ENCODE measurements at places on chromosomes 5 and 9.

- H3K36me3 ChIP-seq: peaks cover 21% of the 10 kb centered on the region
- DNase-seq: no peak
- no peak overlapping the region for H3K27ac ChIP-seq
- no peaks in the 10 kb centered on the region for H3K4me1 ChIP-seq
- no peaks in the 10 kb centered on the region for H3K27me3 ChIP-seq
- no peak overlapping the region for H3K4me3 ChIP-seq
Measured at GRCh38 chr5:35640623-35641022, 23.0 kb downstream of the SPEF2 start.

- peaks cover 2% of the 10 kb centered on the region for H3K4me1 ChIP-seq
- no peak for DNase-seq
- no peak overlapping the region for H3K4me3 ChIP-seq
- H3K27ac ChIP-seq: no peak overlapping the region
- no peaks in the 10 kb centered on the region for H3K36me3 ChIP-seq
Measured at GRCh38 chr5:113232221-113232620, 202.6 kb downstream of the TSSK1B start.

- no peak for DNase-seq
- H3K27me3 ChIP-seq: no peaks in the 10 kb centered on the region
- H3K36me3 ChIP-seq: peaks cover 53% of the 10 kb centered on the region
Measured at GRCh38 chr9:129828051-129828450, 4.1 kb upstream of the TOR1A start.

GRCh38 chr5:130762031-130762430, 403.0 kb downstream of the HINT1 start:
- H3K27ac ChIP-seq: no peak overlapping the region
- no peak overlapping the region for H3K4me3 ChIP-seq
- no peaks in the 10 kb centered on the region for H3K4me1 ChIP-seq
- no peak for DNase-seq

- no peaks in the 10 kb centered on the region for H3K27me3 ChIP-seq
- H3K27ac ChIP-seq: no peak overlapping the region
- no peaks in the 10 kb centered on the region for H3K36me3 ChIP-seq
- no peak for DNase-seq
Measured at GRCh38 chr5:128259607-128260021, 176.0 kb downstream of the SLC12A2 start.

DNA sequence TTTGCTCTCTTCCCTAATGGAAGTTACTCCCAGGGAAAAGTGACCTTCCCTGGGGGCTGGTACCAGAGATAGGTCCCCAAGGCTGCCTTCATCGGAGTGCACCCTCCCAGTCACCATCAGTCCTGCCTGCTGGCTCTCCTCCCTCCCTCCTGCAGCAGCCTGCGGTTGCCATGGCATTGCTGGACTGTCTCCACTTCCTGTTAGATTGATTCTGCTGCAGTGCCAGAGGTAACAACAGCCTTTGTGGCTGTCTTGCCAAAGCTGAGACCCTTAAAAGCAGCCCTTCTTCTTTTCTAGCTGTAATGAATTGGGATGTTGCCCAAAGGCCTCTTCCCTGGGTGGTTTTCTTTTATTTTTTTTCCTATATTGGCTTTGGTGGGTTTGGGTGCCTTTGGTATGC, 78.1 kb upstream of the PRLR start:
- DNase-seq: no peak
- no peaks in the 10 kb centered on the region for H3K36me3 ChIP-seq
- no peak overlapping the region for H3K27ac ChIP-seq
- no peaks in the 10 kb centered on the region for H3K27me3 ChIP-seq
- no peak overlapping the region for H3K4me3 ChIP-seq
- H3K4me1 ChIP-seq: no peaks in the 10 kb centered on the region

DNA sequence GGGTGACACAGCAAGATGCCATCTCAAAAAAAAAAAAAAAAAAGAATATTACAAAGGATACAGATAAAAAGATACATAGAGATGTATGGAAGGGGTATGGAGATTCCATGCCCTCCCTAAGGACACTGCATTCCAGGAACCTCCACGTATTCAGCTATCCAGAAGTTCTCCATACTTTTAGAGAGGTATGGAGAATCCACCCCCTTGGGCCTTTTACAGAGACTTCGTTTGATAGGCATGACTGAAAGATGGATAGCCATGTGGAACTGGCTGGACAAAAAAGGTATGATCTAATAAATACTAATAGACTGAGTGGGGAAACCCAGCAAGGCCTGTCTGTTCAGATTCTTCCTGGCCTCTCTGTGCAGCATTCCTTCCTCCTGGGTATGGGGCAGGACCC, 56.6 kb upstream of the DMRT1 start:
- no peak overlapping the region for H3K4me3 ChIP-seq
- DNase-seq: no peak
- no peaks in the 10 kb centered on the region for H3K36me3 ChIP-seq
- H3K4me1 ChIP-seq: peaks cover 5% of the 10 kb centered on the region
- H3K27ac ChIP-seq: no peak overlapping the region

Data from activated T-helper 2 cell treated with anti-CD3 and anti-CD28 coated beads, Interferon-gamma antibody, Interleukin-2, Interleukin-4, amounts not matched to agents 10 μg/mL and 5 μg/mL and 100 μg/mL, durations not matched to agents 14 hours and 24 hours and 36 hours (primary cell).